CD8-positive, alpha-beta memory T cell (primary cell): ENCODE measurements at places on chromosomes 4 and X. TPM values are rescaled to one million over a fixed set of nuclear protein-coding genes. Genes with fewer than 3 reads are reported as not detected.

DNA sequence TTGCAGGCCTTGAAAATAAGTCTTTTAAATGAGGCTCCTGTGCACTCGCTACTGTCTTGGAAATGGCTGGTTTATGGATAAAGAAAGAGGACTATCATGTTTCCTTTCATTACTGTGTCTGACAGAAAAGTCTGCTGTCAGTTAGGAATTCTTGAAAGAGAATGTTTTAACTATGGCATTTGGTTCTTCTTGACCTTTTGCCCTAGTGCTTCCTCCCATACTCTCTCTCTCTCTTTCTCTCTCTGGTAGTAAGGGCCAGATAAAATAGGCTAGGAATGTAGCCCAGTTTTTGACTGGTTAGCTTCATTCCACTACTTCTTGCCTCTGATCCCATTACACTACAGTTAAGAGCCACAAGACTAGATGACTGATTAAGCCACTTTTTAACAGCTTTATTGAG, 29.8 kb downstream of the YY2 start:
- no peaks in the 10 kb centered on the region for H3K36me3 ChIP-seq
- no peak for DNase-seq
- no peak overlapping the region for H3K4me3 ChIP-seq
- no peak overlapping the region for H3K27ac ChIP-seq
- no peaks in the 10 kb centered on the region for H3K27me3 ChIP-seq

HMGN5 gene
- 2.7 TPM for total RNA-seq

PPP2R2C gene
- total RNA-seq, result not detected

CDX4 gene
- not detected for total RNA-seq

DNA sequence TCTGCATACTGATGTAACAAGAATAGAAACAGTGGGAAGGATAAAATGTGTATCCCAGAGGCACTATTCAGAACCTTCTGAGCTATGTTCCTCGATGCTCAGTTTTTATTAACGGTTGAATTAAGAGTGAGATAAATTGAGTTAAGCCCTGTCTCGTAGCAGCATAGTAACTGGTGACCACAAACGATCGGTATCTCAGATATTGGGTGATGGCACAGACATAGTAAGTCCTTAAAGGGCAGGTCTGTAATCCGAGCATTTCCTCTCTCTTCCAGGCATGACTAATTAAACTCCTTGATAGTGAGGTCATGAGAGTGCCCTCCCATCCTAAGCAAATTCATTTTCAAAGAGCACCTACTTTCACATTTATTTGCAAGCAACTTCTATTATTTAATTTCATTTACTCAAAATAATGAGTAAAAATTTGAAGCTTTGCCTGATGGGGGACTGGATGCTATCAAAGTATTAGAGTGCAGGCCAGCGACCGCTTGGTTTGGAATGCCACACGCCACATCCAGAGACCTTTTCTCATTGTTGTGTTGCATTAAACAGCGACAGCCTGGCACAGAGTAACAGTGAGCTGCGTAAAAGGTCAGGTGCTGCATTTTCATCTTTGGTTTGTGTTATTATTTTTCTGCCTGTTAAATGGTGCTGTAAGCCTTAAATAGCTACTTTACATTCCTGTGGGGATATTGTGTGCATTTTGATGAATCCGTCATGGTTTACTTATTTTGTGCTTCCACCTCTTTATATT, 101.9 kb downstream of the PCDH7 start:
- no peaks in the 10 kb centered on the region for H3K4me1 ChIP-seq
- no peaks in the 10 kb centered on the region for H3K36me3 ChIP-seq
- no peak overlapping the region for H3K4me3 ChIP-seq
- H3K27me3 ChIP-seq, result no peaks in the 10 kb centered on the region
- H3K27ac ChIP-seq, result no peak overlapping the region

DNA sequence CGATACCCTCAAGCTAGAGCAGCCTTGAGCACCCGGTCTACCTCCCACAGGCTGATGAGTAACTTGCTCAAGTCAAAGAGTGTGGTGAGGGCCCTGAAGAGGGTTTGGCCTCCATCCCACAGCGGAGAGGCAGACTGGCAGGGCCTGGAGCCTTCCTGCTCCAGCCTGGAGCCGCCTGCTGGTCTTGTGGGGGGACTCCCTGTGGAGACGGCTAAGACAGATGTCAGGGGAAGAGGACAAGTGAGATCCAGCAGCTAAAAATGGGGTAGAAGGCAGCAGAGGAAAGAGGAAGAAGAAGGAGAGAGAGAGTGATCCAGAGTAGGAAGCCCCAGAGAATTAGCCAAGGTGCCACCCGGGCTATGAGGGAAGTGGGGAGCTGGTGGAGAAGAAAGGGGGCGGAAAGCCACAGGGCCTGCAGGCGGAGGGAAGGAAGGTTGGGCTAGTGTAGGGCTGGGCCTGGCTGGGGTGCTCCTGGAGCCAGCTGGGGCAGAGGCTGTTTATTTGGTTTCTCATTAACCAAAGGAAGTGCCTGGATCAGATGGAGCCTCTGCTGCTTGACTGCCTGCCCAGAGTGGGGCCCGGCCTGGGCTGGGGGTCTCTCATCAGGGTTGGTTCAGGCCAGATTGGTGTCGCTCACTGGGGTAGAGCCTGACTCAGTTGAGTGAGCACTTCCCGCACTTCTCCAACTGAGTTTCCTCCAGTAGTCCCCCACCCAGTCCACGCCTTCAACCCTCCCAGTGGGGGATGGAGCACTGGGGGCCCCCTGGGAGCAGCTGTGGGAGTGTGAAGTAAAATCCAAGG, 14.2 kb downstream of the EFNB1 start:
- no peaks in the 10 kb centered on the region for H3K36me3 ChIP-seq
- no peaks in the 10 kb centered on the region for H3K27me3 ChIP-seq
- no peaks in the 10 kb centered on the region for H3K4me1 ChIP-seq
- no peak overlapping the region for H3K4me3 ChIP-seq

GRCh38 chr4:110854021-110854678, 231.3 kb upstream of the PITX2 start:
- no peak for DNase-seq
- H3K36me3 ChIP-seq, result no peaks in the 10 kb centered on the region
- H3K4me3 ChIP-seq, result no peak overlapping the region

LRAT gene
- total RNA-seq, result not detected

ARMCX4 gene
- total RNA-seq, result 3.9 TPM

- no peak overlapping the region for H3K4me3 ChIP-seq
- H3K27me3 ChIP-seq, result no peaks in the 10 kb centered on the region
- H3K36me3 ChIP-seq, result no peaks in the 10 kb centered on the region
- no peak overlapping the region for H3K27ac ChIP-seq
- no peak for DNase-seq
These were observed 31.0 kb upstream of the TLR3 start for GRCh38 chr4:186037692-186038658.

NDNF gene
- total RNA-seq, result 0.18 TPM

- no peaks in the 10 kb centered on the region for H3K4me1 ChIP-seq
- no peaks in the 10 kb centered on the region for H3K27me3 ChIP-seq
- H3K27ac ChIP-seq, result no peak overlapping the region
- H3K4me3 ChIP-seq, result no peak overlapping the region
- DNase-seq, result no peak
These were observed 39.3 kb downstream of the RTL9 start for GRCh38 chrX:110397904-110398303.

- DNase-seq, result no peak
- no peak overlapping the region for H3K4me3 ChIP-seq
- no peaks in the 10 kb centered on the region for H3K36me3 ChIP-seq
- H3K27me3 ChIP-seq, result no peaks in the 10 kb centered on the region
These were observed 141.8 kb downstream of the TSPAN5 start for GRCh38 chr4:98516441-98517217.

DNA sequence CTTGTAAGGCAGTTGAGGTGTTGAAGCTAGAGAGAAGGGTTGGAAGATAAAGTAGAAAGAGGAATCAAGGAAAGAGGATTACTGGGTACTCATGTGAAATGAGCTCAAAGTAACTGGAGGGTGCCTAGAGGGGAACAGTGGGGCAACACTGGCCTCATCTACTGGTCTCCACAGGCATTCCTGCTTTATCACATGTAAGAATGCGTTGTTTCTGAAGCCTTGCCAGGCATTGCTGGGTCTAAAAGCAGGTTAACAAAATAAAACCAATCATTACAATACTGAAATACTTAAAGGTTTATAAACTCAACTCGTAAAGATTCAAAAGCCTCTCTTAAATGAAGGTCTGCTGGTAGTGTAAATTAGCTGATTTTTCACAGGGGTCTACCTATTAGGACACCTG, 96.0 kb downstream of the FANCB start:
- no peak for DNase-seq
- H3K4me1 ChIP-seq, result no peaks in the 10 kb centered on the region
- no peaks in the 10 kb centered on the region for H3K27me3 ChIP-seq
- no peaks in the 10 kb centered on the region for H3K36me3 ChIP-seq
- H3K27ac ChIP-seq, result no peak overlapping the region

GRCh38 chr4:5191831-5192230, 140.6 kb downstream of the STK32B start:
- no peak overlapping the region for H3K4me3 ChIP-seq
- H3K4me1 ChIP-seq, result no peaks in the 10 kb centered on the region
- H3K27ac ChIP-seq, result no peak overlapping the region
- H3K27me3 ChIP-seq, result no peaks in the 10 kb centered on the region

MSX1 gene
- 0.11 TPM for total RNA-seq

DNA sequence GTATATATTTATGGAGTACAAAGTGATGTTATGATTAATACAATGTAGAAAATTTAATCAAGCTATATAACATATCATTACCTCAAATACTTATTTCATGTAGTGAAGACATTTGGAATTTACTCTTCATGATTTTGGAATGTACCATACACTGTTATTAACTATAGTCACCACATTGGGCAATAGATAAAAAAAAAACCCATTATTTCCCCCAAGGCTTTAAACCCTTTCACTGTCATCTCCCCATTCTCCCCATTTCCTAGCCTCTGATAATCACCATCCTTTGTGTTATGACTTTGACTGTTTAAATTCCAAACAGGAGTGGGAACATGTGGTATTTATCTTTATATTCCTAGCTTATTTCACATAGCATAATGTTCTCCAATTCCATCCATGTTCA, 2189.1 kb upstream of the AGA start:
- H3K4me3 ChIP-seq, result no peak overlapping the region
- H3K4me1 ChIP-seq, result no peaks in the 10 kb centered on the region
- DNase-seq, result no peak

DNA sequence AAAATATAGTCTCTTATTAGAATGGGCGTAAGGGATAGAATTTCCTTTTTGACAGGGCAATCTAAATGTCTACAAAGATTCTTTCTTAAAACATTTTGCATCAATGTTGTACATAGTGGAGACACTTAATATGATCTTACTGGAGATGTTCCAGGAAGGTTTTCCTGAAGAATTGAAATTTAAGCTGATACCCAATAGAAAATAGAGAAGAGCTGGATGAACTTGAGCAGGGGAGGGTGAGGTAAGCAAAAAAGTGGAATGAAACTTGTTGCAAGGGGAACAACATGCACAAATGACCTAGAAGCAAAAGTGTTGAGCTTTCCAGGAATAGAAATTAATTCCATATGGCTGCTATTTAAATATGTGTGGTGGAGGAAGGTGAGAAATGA, 19.7 kb downstream of the SLAIN2 start:
- no peak for DNase-seq
- no peak overlapping the region for H3K27ac ChIP-seq
- H3K4me1 ChIP-seq, result no peaks in the 10 kb centered on the region
- no peaks in the 10 kb centered on the region for H3K27me3 ChIP-seq

DNA sequence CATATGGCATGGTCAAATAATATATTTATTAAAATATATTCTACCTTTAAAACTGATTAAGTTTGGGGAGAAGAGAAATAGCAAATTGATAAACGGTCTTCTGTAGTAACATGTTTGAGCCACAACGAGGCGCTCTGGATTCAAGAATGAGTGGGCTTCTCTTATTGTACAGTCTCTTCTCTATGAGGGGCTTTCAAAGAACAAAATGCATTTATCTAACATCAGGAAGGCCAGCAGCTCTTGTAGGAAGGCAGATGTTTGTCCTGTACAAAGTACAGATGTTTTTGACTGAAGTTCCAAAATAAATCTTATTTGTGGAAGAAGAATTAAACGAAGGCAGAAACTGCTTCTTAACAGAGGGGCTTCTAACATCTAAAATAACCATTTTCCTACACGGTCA, 153.6 kb downstream of the RASL11B start:
- no peak overlapping the region for H3K4me3 ChIP-seq
- no peaks in the 10 kb centered on the region for H3K27me3 ChIP-seq
- DNase-seq, result no peak
- peaks cover 12% of the 10 kb centered on the region for H3K4me1 ChIP-seq

DNA sequence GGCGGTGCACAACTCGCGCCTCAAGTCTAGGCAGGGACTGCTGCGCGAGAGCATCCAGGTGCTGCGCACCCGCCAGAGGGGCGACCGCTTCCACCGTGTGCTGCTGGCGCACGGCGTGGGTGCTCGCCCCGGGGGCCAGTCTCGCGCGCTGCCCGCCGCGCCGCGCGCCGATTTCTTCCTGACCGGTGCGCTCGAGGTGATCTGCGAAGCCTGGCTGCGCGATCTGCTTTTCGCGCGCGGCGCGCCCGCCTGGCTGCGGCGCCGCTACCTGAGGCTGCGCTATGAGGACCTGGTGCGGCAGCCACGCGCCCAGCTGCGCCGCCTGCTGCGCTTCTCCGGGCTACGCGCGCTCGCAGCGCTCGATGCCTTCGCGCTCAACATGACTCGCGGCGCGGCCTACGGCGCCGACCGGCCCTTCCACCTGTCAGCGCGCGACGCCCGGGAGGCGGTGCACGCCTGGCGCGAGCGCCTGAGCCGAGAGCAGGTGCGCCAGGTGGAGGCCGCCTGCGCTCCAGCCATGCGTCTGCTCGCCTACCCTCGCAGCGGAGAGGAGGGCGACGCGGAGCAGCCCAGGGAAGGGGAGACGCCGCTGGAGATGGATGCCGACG, 1.3 kb downstream of the CHST7 start:
- DNase-seq, result peak; percentile 7
- no peaks in the 10 kb centered on the region for H3K27me3 ChIP-seq
- H3K36me3 ChIP-seq, result no peaks in the 10 kb centered on the region

DNA sequence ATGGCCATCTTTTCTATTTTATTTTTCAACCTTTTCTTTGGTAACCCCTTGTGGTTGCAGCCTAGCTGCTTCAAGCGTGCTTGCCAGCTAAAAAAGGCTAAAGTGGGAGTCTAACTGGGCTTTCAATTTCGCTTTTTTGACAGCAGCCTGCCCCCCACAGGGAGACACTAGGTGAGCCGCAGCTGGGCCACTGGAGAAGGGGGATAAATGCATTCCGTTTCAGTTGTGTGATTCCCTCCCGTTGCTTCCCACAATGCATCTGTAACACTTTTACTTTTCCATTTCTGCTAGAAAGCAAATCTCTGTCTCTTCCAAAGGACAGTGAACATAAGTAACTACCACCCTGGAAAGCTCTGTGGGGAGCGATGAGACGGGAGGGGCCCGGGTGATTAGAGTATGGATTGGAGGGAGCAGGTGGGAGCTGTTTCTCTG, 86.3 kb upstream of the RAPGEF2 start:
- no peaks in the 10 kb centered on the region for H3K36me3 ChIP-seq
- H3K27ac ChIP-seq, result no peak overlapping the region
- no peaks in the 10 kb centered on the region for H3K4me1 ChIP-seq
- H3K27me3 ChIP-seq, result no peaks in the 10 kb centered on the region
- no peak overlapping the region for H3K4me3 ChIP-seq

DNA sequence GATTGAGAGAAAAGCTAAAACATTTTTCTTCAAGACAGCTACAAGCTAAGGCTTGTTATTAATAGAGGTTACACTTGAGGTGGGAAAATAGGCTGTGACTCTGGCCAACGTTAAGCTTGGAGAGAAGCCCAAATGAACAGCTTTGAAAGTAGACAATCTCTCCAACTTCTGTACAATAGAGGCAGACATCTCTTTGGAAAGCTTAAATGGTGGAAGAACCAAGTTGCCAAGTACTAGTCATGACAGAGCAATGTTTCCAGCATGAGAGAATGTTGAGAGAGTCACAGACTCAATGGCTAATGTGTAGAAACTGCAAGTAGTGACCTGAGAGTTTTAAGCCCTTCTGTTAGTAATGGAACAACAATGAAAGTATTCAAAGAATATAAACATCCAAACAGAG, 298.1 kb downstream of the INPP4B start:
- H3K27me3 ChIP-seq, result no peaks in the 10 kb centered on the region
- no peak overlapping the region for H3K4me3 ChIP-seq
- DNase-seq, result no peak
